Stimulated activated CD4-positive, alpha-beta T cell treated with anti-CD3 and anti-CD28 coated beads, Interleukin-1b, Interleukin-23, amount 100 ng/mL, for 1 hour (primary cell): ENCODE measurements at places on chromosomes 11 and 22.

DNA sequence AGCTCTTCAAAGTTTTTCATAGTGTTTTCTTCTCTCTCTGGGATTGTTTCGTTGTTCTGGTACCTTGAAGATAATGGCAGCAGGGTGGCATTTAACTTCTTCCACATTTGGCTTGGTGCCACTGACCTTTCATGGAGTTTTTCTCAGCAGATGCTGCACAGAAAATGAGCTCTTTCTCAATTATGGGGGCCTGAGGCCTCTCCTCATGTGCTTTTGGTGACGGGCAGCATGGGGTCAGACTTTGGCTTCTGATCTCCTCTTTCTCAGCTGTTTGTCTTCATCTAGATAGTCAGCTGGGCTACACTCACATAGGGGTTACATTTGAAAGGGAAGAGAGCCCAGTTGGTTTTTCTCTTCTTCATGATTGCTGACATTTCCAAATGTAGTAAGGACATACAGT, 76.3 kb downstream of the FAT3 start:
- DNase-seq, result no peak

DNA sequence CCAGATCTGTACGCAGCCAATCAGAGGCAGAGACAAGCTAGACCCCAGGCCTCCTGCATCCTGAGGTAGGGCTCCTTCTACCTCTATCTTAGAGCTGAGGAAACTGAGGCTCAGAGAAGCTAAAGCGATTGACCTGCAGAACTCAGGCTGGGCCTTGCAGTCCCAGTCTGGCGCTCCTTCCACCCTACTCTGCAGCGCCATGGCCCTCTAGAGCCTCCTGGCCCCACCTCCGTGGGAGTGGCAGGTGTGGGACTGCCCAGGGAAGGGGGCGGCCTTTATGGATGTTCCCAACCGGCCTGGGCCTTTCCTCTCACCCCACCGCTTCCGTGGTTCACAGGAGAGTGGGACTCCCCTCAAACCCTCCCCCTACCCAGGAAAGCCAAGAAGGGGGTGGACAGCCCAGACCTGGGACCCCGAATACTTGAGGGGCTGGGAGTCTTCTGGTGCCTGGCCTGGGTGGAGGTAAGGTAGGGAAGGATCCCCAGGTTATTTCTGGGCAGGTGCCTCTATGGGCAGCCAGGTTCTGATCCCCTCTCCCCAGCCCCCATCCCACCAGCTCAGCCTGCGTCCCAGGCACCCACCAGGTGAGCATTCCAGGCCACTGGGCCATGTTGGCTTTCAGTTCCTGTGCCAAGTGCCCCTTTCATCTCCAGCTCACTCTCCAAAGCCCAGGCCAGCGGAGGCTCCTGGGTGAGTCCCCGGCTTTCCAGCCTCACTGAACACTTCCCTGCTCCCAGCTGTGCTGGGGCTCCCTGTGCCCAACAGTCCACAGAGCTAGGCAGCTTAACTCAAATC, 3.0 kb downstream of the WNT11 start:
- DNase-seq, result no peak

GRCh38 chr22:18954990-18955571, 19.0 kb upstream of the PRODH start:
- DNase-seq, result no peak

GRCh38 chr11:12936200-12936599, 72.9 kb upstream of the RASSF10 start:
- DNase-seq, result no peak

DNA sequence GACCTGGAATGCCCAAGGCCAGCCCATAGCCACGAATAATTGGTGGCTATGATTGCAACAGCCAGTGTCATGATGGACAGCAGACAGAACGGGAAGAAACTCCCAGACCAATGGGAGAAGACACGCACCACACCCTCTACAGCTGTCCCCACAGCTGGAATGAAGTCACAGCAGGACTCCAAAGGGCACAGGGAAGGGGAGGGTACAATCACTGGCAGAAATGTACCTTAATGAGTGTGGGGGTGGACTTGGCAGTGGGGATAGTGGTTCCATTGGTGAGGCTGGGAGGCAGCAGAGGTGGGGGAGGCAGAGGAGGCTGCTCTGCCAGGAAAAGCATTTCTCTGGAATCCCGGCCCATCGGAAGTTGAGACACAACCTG, 52.9 kb downstream of the SGSM3 start:
- no peak for DNase-seq

- no peak for DNase-seq
These were observed 138.2 kb upstream of the MTMR2 start for GRCh38 chr11:96062134-96062533.

DNA sequence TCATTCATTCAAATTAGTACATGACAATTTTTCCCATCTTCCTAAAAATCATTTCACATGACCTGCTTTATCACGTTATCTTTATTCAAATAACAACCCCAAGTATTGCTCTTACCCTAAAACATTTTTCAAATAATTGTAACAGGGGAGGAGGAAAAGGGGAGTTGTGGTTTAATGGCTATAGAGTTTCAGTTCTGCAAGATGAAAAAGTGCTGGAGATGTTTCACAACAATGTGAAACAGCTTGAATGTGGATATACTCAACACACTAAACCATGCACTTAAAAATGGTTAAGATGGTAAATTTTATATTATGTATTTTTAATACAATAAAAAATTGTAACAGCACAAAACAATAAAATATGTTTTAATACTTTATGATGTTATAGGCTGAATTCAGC, 161.6 kb upstream of the GUCY1A2 start:
- DNase-seq, result no peak

DNA sequence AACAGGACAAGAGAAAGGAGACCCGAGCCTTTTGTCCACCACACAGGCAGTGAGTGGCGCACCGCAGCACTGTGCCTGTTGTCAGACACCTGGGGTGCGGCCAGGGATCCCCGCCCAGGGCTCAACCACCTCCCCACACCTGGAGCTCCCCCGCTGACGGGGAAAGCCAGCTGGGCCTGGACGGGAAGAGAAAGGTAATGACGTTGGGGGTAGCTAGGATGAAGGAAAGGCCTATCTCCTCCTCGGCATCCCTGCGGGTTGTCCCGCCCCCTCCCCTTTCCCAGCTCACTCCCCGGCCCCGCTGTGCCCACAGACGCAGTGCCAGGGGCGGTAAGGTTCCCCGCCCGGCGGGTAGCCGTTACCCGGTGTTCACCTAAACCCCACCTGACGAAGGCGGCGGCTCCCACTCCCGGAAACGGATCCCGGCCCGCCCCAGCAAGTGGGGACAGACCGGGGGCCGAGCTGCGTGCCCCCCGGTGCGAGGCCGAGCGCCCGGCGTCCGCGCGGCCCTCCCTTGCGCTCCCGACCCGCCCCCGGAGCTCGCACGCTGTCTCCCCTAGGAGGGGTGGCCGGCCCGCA, 495 bp downstream of the HYOU1 start:
- peak; percentile 22 for DNase-seq

DNA sequence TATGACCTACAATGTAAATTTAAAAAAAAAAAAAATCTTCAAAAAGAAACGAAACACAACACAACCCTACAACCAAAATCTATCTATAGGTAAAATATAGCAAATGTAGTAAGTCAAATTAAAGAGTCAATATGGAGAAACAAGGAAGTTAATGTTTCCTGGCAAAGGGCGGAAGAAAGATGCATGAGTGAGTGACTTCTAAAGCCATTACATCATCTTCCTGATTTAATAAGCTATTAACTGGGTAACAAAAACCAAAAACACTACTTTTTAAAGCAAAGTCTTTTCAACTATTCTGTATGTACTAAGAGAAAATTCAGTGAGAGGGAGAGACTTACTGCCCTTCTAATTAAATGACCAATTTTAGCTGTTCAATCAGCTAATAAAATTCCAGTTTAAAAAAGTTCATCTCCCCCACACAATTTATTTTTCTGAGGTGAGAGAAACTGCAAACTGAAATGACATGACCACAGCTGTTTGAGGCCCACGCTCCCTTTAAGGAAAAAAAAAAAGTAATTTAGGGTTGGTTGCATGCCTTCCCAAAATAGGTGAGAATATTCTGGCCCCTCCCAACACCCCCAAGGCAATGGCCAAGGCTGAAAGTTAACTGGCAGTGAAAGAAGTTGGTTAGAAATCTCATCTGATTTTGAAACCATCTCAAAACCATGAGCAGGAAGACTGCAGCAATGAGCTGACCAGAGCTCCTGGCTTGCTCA, 5.9 kb downstream of the SF1 start:
- no peak for DNase-seq

DNA sequence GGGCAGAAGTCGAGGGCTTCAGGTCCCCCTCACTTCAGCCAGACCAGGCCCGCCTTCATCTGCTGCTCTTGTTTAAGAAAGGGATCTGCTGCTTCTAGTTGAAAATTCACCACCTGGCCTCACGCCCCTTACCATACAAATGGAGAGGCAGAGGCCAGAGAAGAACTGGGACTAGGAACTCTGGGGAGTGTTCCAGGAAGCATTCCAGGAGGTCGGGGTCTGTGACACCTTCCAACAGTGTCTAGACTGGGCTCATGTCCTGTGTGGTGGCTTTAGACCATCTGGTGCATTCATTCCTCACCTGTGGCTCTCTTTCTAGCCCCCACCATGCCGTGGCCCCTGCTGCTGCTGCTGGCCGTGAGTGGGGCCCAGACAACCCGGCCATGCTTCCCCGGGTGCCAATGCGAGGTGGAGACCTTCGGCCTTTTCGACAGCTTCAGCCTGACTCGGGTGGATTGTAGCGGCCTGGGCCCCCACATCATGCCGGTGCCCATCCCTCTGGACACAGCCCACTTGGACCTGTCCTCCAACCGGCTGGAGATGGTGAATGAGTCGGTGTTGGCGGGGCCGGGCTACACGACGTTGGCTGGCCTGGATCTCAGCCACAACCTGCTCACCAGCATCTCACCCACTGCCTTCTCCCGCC, 12.3 kb downstream of the TSKU start:
- no peak for DNase-seq

- no peak for DNase-seq
These were observed 84.9 kb downstream of the ATXN10 start for GRCh38 chr22:45756558-45756957.

- no peak for DNase-seq
These were observed 2.0 kb upstream of the KCNJ1 start for GRCh38 chr11:128868841-128869671.
